ENCODE measurements at places on chromosomes 6 and 20.

DNA sequence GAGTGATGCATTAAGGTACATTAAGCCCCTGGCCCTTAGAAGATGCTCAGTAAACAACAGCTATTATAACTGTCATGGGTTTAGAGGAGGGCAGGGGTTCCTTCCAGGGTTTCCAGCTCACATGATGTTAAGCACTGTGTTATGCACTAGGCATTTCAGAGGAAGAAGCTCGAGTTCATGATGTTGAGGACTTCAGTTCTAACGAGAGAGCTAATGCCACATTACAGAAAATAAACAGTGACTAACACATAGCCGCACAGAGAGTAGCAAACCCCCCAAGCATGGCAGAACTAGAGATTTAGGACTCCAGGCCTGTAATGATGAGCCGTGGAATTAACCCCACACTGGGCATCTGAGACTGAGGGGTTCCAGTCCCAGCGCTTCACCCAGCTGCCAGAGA lies 105.2 kb downstream of the UNC5CL start:
- no peak for DNase-seq

DNA sequence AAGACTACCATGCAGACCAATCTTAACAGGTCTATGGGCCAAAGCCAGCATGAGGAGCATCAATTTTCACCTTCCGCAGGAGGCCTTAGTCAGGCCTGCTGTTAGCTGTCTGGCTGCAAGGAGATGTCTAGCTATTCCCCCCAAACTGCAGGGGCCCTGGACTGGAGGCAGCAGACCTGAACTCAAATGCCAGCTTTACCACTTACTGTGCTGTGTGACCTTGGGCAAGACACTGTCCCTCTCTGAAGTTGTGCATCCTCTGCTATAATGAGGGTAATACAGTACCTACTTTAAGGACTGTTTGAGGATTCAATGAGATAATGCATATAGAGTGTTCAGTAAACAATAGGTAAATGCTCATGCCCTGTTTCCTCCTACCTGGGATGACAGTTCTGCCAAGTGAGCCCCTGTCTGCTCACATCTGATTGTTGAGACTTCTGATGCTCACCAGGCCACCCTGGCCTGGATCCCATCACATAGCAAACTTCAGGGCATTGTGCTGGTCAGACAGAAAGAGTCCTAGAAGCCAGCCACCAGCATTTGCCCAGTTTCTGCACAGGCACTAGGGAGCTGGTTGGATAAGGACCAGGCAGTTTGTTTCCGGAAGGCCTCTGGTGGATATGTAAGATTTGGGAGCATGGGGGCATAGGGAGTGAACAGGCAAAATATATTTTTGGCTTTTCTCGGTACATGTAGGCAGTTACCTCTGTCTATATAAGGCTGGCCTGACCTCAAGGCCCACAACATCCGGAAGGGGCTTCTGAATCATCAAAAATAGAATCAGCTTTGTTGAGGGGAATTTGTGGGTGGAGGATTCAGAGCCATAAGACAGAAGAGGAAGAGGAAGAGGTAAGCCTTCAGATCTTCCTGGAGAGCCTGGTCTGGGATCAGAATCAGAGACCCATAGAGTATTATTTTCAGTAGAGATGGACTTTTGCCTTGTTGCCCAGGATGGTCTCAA lies 2.3 kb upstream of the OCSTAMP start:
- DNase-seq: no peak

GRCh38 chr20:51749674-51750036 lies 18.5 kb downstream of the ATP9A start:
- DNase-seq: no peak

DNA sequence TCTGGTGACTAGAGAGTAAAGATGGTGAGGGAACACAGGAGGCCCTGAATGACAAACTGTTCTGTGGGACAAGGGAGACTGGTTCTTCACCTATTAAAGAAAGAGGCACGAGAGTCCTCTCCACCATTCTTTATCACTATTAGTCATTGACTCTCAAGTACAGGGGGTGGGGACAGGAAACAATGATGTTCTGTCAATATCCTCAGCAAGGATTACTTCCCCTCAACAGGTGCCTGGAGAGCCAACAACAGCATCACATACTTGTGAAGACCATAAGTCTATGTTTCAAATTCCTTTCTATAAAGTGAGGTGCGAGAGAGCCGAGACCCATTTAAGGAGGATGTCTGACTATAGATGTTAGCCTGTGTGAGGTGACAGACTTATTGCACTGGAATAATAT lies 72.4 kb upstream of the TBC1D7 start:
- DNase-seq: no peak

DNA sequence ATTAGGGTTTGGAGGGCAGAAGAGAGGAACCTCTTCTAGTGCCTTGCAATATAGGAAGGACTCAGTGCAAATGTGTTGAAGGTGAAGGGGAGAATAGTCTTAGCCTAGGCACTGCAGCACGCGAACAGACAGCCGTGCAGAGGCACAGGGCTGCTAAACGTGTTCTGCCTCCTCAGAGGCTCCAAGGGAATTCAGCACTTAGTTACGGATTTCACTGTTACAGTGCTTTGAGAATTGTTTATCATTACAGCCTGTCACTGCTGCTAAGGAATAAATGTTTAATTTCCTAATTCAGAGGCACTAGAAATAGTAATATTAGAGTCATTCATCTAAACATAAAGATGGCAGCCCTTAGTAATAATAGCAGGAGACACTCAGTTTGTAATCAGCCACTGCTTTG lies 116.4 kb upstream of the SLC22A16 start:
- DNase-seq: no peak

DNA sequence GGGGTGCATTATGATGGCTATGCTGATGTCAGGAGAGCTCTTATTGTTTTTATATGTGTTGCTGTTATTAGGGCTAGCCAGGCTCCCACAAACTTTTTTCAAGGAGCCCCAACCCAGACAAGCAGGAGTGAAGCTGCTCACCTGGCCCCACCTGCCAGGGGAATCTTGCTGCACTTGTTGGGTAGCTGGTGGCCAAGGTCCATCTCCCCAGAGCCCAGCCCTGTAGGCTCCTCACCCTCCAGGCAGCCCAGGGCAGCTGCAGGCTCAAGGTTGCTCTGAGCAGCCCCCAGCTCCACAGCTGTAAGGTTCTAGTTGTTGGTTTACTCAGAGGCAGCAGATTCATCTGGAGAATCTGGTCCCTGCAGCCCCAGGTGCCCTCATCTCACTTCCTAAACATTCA lies 46.8 kb upstream of the SIRPA start:
- DNase-seq: no peak

All from stimulated activated CD8-positive, alpha-beta memory T cell treated with anti-CD3 and anti-CD28 coated beads, Interleukin-2, amount 100 ng/mL, for 1 hour (primary cell).